ENCODE measurements at places on chromosomes 7 and 10. TPM values are rescaled to one million over a fixed set of nuclear protein-coding genes. Genes with fewer than 3 reads are reported as not detected.

TFR2 gene
- total RNA-seq: 0.95 TPM

DNA sequence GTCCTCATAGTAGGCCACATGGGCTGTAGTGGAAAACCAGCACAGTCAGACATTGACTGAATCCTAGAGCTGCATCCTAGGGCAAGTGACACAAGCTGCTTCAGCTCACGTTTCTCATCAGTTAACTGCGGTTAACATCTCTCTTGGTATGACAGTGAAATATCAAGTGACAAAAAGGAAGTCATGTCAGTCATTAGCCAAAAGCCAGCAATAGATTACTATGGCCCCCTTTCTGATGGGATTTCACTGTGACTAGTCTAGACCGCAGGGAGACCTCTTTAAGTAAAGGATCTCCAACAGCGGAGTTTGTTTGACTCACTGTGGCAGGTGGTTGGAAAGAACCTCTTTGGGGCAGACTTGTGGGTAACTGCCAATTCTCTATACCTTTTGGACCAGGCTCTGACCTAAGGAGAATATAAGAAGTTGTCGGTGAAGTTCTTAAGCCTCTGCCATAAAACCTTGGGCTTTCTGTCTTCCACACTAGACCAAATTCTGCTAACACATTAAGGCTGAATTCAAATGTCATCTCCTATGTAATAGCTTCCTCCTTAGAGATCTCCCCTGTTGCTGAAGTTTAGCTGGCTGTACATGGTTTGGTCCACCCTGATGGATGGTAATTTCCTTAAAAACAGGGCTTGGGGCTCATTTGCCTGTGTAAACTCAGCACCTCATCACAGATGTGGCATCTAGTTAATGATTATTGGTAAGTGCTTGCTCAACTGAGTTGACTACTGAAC, 115.3 kb downstream of the SGMS1 start:
- H3K36me3 ChIP-seq: no peaks in the 10 kb centered on the region
- H3K4me3 ChIP-seq: no peak overlapping the region
- no peaks in the 10 kb centered on the region for H3K27me3 ChIP-seq
- no peak for DNase-seq
- no peak overlapping the region for H3K27ac ChIP-seq
- no peaks in the 10 kb centered on the region for H3K4me1 ChIP-seq

- H3K36me3 ChIP-seq: no peaks in the 10 kb centered on the region
- H3K4me3 ChIP-seq: no peak overlapping the region
- no peak for DNase-seq
- no peaks in the 10 kb centered on the region for H3K4me1 ChIP-seq
- no peak overlapping the region for H3K27ac ChIP-seq
Measured at GRCh38 chr10:131553121-131553520, 241.6 kb upstream of the TCERG1L start.

NCAPG2 gene
- total RNA-seq: 62.3 TPM

TMEM196 gene
- not detected for total RNA-seq

GRCh38 chr10:125043841-125044658, 102.1 kb downstream of the ZRANB1 start:
- H3K4me1 ChIP-seq: peaks cover 21% of the 10 kb centered on the region
- H3K27me3 ChIP-seq: no peaks in the 10 kb centered on the region
- no peak overlapping the region for H3K4me3 ChIP-seq
- H3K36me3 ChIP-seq: no peaks in the 10 kb centered on the region

MYL10 gene
- not detected for total RNA-seq

- no peaks in the 10 kb centered on the region for H3K27me3 ChIP-seq
- no peak overlapping the region for H3K27ac ChIP-seq
- H3K4me1 ChIP-seq: no peaks in the 10 kb centered on the region
- no peak for DNase-seq
- H3K36me3 ChIP-seq: no peaks in the 10 kb centered on the region
Measured at GRCh38 chr10:44376472-44377099, 8.3 kb downstream of the CXCL12 start.

DNA sequence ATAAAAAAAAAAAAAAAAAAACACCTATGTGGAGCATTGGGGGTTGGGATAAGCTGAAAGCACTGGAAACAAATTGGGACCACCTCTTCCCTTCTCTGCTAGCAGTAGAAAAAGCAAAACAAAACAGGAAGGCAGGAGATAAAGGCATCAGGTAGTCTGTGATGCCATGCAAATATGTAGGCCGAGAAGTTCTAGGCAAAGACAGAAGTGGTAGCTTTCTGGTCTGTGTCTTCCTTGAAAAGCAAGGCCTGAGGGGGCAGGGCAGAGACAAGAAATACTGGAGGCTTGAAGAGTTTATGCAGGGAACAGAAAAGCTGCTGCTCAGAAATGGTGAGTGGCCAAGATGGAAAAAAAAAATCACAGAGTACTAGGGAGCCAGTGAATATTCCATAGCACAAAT, 111.1 kb downstream of the ELMO1 start:
- DNase-seq: no peak
- no peaks in the 10 kb centered on the region for H3K36me3 ChIP-seq
- H3K27ac ChIP-seq: no peak overlapping the region

TSPAN33 gene
- total RNA-seq: not detected

- no peaks in the 10 kb centered on the region for H3K27me3 ChIP-seq
- H3K4me3 ChIP-seq: no peak overlapping the region
- H3K4me1 ChIP-seq: no peaks in the 10 kb centered on the region
- no peak overlapping the region for H3K27ac ChIP-seq
- no peak for DNase-seq
Measured at GRCh38 chr10:69934768-69935167, 117.9 kb upstream of the MACROH2A2 start.

DNA sequence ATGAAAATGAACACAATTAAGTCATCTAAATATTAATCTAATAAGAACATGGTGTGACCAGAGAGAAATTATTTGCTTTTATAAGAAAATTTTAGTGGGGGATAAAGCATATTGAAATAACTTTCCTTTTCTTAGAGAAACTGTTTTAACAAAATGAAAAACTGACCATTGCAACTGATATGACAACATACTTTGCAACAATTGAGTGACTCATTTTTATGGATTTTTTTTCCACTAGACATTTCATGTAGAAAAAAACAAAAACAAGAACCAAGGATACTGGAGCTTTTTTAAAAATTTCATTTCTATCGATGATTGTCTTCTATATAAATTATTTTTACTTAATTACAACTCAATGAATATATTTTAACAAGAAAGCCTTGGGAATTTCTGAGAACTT, 90.0 kb downstream of the C1GALT1 start:
- H3K4me3 ChIP-seq: no peak overlapping the region
- DNase-seq: no peak
- H3K4me1 ChIP-seq: no peaks in the 10 kb centered on the region
- H3K27ac ChIP-seq: no peak overlapping the region
